ENCODE measurements at places on chromosomes 12 and 14.

DNA sequence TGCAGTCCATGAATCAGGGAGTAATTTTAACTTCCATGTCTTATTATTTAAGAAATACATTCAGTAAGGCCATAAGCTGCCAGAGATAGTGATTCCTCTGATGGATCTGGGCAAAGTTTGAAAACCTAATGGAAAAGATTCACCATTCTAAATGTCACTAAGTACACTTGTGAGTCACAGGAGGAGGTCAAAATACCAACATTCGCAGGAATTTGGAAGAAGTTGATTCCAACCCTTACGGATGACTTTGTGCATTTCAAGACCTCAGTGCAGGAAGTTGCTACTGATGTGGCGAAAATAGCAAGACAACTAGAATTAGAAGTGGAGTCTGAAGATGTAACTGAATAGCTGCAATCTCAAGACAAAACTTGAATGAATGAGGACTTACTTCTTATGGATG, 69.8 kb downstream of the OSBPL8 start:
- DNase-seq, result no peak

DNA sequence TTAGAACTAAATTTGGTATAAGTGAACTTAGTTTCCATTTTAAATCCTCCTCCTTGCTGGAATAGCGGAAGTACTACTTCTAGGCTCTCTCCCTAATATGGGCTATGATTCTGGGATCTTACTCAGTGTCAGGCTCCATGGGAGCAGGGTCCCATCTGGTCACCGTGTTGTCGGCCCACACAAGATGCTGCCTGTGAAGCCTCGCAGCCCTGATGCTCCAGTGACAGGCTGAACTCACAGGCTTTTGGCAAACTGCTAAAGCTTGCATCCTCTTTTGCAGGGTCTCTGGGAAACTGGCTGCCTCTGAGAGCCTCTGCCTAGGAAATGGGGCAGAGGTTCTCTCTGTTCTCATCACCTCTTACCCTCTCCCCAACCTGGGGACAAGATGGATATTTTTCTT, 88.4 kb downstream of the RPAP3 start:
- DNase-seq, result no peak

- no peak for DNase-seq
These were observed 233.5 kb upstream of the TMEM132C start for GRCh38 chr12:128033473-128033872.

DNA sequence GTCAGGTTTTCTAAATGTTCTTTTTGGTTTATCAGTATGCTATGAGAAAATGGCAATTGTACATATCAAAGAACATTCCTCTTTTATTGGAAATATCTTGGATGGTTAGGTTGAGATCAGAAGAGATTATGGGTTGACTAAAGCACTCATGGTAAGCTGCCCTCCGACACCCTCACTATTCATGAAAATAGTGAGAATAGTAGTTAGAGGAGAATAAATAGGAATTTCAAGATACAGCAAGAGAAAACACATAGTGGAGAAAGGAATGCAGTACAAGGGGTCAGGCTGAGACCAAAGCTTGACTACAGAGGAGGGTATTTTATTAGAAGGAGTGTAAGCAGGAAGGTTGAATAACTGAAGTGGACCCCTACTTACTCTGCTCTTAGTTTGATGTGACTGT, 112.5 kb downstream of the PTPRQ start:
- no peak for DNase-seq
